ENCODE measurements at places on chromosomes 7 and 10.

DNA sequence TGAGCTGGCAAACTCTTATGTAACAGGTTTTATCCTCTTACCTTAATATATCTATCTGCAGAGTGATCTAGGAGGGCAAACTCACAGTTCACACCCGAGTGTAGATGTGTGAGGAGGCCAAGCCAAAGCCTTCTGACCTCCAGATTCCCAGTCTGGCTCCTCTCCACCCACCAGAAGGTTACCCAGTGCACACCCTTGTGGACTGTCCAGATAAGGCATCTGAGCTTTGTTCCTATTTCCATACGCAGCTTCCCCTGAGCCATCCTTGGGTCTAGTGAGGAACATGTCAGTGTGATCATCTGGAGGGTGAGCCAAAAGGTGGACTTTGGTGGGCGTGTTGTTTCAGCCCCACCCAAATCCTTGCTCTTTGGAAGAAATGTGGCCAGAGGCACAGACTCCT lies 203.0 kb upstream of the MEOX2 start:
- DNase-seq: no peak

DNA sequence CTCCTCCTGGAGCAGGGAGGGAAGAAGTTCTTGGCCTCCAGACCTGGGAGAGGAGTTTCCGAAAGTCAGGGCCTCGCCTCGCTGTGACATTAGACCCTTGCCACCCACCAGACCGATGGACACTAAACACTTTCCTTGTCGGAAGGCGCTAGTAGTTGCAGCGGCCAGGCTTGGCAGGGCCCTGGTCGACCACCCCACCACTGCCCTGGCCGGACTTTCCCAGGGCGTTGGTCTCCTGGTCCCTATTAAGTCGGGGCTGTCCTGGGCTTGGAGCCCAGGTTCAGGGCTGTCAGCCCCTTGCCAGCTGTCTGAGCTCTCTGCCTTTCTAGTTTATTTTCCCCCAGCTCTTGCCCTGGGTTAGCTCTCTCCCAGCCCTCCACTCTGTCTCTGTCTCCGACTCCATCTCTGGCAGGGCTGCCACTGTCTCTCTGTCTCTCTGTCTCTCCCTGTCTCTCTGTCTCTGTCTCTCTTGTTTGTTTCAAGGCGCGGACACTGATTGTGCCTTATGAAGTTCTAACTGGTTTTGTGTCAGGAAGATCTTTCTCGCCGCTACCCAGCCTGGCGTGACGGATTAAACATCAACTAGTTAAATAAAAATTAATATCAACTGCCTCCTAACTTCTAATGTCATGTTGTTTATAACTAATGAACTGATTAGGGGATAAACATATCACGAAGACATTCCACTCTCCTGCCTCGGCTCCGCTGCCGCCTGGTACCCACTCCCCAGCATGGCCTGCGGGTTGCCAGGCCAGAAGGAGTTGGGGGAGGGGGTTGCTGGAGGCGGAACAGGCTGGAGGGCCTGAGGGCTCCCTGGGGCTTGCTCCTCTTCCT lies 13.8 kb upstream of the PAX2 start:
- DNase-seq: no peak

DNA sequence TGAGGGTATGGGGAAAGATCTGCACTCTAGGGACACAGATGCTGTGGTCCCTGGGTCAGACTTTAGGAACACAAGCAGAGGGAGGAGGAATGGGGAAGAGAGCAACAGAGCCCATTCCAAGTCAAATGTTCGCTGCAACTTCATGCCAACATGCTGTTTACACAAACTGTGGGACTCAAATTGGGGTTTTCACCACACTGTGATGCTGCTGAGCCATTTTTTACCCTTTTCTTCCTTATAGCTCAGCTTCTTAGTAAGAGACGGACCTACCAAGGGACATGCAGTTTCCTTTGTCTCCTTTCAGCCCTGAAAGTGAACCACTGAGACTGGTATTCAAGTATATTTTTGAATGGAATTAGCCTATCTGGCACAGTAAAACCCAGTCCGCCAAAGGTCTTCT lies 64.3 kb upstream of the AGK start:
- DNase-seq: no peak

DNA sequence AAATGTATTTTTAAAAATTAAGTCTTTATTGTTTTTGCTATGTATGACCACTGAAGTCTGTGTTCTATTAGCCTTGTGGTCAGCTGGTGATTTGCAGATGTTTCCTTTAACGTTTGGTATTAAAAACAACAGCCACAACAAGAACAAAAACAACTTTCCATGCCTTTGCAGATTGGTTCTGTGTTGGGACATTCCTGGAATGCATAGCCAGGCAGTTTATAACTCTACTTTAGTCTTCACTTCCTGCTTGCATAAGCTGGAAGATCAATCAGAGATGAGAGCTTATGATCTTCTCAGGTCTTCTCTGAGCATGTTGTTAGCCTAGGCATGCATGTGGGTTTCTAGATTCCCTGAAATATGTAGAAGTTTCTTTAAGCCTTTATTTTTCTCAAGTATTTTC lies 58.9 kb upstream of the SEMA3C start:
- no peak for DNase-seq

DNA sequence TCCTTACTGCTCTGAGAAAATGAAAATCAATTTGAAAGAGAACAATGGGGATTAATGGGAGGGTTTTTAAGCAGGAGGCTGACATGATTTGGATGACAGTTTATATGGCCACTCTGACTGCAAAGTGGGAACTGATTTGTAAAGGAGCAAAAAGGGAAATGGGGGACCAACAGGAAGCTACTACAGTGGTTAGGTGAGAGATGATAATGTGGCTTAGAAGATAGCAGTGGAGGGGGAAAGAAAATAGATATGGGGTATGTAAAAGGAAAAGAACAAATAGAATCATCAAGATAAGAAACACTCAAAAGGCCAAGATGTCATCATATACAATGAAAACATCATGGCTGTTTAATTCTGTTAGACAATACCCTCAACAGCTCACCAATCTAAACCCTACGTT lies 177.5 kb downstream of the ANK3 start:
- no peak for DNase-seq

GRCh38 chr7:2383543-2384274 lies 19.7 kb upstream of the CHST12 start:
- DNase-seq: no peak

DNA sequence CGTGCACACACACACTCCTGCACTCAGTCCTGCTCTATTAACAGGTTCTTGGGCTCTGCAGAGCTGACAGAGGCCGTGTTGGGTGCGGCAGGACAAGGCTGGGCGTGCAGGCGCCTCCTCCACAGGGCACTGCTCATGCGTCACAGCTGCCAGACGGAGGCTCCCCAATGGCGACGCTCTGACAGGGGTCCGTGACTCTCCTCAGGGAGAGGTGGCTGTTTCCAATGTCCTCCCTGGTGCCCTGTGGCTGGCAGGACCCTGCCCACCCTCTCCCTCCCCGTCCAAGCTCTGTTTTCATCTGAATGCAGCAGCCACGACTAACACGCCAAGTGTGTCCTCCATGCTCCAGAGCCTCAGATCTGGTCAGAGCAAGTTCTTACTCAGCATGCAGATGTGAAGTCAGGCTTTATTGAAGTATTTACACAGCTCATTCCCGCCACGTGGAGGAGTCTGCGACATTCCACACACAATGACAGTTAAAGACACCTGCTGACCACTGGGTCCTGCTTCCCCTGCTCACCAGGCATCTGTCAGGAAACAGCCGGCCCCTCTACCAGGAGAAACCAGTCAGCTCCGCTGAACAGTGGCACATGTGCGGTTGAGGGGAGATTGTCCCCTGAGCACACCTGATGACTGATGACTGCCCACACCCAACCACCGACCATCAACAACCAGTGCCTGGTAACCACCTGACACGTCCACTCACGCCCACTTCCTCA lies 116.7 kb downstream of the VIPR2 start:
- no peak for DNase-seq

DNA sequence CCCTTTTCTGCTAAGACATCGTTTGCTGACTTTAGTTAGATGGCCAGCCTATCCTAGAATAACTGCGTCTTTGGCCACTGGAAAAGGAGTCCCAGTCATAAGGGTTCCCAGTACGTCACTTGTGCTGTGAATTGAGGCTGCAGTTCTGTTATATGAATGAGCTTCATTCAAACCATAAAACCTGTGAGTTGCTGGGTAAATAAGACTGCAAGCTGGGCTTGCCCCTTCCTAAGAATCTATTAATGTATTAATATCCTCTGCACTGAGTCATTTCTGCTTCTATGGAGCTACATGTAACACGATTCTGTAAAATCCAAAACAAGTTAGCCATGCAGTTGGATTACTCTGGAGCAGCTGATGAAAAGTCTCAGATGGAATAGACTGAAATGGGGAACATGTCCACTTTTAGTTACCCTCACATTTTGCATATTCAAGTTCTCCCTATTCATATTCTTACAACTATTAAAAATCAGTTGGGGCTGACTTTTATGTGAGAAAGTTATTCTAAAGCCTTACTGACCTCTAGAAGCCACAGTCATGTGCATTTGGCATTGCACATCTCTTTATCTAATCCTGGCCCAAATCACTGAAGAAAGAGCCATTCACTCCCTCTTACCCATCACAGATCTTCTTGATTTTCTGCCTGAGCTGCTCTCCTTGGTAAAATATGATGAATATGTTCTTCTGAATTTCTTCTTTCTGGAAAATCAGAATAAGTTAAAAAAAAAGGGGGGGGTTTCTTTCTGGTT lies 41.8 kb upstream of the TMEM213 start:
- no peak for DNase-seq

DNA sequence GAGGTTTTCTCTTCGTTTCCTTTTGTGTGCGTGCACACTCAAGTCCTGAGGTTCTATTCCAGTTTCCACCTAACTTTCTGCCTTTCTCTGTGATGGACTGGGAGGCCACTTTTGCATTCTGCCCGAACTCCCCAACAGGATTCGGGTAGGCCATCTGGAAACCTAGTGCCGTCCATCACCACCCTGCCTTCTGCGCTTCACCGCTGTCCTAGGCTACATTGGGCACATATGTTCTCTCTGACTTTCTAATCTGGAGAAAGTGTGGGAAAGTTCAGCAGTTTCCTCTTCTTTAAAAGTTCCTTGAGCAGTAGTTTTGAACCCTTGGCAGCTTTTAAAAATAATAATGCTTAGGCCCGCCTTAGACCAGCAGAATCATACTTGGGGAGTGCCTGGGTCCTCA lies 46.8 kb downstream of the SHH start:
- DNase-seq: no peak

DNA sequence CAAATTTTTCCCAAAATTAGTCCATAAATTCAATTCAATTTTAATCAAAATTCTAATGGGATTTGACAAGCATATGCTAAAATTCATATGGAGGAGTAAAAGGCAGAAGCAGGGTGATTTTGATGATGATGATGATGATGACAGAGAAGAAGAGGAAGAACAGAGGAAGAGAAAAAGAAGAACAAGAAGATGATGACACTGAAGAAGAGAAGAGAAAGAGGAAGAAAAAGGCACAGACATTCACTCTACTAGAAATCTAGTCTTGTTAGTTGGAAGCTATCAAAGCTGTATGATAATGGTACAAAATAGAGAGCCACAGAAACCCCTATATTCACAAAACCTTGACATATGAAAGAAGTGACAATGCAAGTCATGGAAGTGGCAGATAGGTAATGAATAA lies 157.9 kb downstream of the ELMO1 start:
- DNase-seq: no peak

DNA sequence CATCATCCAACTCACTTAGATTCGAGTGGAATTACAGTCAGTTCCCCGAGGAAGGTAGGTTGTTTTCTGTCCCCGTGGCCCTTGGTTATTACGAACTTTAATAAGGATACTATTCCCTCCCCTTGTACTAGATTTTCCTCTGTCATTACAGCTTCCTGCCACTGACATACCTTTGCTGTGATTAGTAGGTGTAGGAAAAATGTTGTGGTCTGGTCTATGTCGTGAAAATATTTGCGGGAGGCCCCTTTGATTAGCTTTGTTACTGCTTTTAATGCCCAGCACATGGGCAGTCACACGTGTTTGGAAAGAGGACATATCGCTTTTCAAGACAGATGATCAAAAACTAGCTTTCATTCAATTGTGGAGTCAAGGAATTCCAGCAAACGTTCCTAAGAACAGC lies 92.2 kb downstream of the GATA3 start:
- peak; percentile 3 for DNase-seq

DNA sequence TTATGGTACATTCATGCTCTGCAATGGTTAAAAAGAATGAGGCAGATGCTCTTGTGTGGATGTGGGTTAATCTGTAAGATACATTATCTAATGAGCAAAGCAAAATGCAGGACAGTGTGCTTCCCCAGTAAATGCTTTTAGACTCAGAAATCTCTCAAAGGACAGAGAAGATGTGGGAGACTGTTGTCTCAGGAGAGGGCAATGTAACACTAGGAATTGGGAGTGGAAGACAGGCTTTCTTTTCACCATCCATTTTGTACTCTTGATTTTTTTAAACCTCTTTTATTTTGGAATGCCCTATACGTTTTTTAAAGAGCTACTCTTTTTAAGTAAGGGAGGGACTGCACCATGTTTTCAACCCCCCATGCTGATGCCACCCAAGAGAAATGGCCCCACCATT lies 77.5 kb upstream of the ADAM12 start:
- no peak for DNase-seq

Measured in fibroblast of skin of left quadriceps (primary cell).